ENCODE measurements at places on chromosomes 5 and 9.

DNA sequence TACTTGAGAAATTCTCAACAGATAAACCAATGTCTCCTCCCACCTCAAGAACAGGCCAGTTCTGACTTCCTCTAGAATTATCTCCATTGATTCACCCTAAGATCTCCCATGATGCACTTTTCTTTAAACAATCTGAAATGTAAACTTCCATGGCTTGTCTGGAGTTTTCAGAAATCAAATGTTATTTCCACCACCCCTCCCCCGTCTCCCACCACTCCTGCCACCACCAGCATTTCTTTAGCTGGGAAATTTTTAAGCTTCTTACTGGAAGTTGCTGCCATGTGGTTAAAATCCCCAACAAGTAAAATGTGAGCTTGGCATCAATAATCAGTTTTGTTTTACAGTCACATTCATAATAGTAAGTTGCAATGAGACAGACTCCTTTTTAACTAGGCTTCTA is 32.8 kb upstream of the BASP1 start:
- no peak for DNase-seq

- no peak for DNase-seq
These were observed 8.4 kb downstream of the LHX3 start for GRCh38 chr9:136196404-136197083.

DNA sequence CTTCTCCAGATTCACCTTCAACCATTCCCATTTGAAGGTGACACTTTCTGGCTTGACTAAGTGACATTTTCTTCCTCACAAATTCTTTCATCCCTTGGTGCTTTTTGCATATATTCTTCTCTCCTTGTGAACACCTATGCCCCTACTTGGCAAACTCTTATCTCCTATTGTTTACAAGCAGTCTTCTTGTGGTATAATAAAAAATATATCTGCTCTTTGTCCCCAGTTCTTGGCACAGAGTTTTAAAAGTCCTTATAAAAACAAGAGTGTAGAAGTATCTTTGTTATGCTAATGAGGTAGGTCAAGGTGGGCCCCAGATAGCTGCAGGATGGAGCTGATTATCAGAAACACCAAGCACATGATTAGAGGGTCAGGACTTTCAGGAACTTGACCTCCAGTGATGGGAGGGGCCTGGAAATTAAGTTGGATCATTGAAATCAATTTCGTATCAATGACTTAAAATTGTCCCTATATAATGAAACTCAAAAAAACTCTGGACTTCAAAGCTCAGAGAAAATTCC is 38.0 kb downstream of the TMEM161B start:
- no peak for DNase-seq

DNA sequence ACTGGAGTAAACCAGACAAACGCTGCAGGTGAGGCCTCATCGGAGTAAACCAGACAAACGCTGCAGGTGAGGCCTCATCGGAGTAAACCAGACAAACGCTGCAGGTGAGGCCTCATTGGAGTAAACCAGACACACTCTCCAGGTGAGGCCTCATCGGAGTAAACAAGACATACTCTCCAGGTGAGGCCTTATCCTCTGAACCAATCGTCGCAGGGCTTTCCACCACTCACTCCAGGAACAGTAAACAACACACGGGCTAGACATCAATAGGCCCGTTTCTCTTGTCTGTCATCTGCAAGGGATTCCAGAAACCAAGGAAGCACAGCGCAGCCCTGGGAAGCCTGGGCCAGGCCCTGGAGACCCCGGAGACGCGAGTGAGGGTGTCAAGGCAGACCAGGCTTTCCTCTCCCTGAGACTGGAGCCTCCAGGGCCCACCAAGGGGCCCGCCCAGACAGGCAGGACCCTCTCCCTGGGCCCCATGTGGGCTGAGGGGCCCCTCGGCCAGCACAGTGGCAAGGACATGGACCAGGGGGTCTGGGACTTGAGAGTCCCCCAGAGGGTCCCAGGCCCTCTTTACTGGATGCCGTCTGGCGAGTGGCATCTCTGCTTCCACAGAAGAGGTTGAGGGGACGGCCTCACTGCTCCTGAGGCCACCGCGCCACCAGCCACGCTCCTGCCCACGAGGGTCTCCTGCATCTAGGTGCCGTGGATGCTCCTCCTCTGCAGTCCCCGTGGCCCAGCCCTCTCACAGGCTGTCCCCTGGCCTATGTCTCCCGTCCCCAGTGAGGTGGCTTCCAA is 26.4 kb upstream of the NSMF start:
- DNase-seq = no peak

DNA sequence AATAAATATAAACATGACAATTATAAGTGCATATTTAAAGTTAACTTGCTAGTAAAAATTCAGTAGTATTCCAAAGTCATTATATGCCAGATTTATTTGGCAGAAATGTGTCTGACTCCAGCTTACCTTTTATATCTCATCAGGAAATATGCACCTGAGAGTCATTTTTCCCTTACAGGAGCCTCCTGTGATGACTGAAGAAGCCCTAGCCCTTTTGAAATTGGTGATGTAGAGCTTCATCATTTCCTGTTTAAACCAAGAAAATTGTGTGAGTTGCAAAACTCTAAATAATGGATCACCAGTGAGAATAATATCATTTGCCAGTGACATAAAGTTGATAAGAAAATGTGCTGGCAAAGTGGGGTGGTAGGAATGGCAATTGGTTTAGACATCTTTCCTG is 42.1 kb upstream of the CTNND2 start:
- DNase-seq = no peak

- no peak for DNase-seq
These were observed 15.1 kb downstream of the AUH start for GRCh38 chr9:91346644-91347043.

- no peak for DNase-seq
These were observed 150.1 kb upstream of the SLC27A6 start for GRCh38 chr5:128815201-128815600.

DNA sequence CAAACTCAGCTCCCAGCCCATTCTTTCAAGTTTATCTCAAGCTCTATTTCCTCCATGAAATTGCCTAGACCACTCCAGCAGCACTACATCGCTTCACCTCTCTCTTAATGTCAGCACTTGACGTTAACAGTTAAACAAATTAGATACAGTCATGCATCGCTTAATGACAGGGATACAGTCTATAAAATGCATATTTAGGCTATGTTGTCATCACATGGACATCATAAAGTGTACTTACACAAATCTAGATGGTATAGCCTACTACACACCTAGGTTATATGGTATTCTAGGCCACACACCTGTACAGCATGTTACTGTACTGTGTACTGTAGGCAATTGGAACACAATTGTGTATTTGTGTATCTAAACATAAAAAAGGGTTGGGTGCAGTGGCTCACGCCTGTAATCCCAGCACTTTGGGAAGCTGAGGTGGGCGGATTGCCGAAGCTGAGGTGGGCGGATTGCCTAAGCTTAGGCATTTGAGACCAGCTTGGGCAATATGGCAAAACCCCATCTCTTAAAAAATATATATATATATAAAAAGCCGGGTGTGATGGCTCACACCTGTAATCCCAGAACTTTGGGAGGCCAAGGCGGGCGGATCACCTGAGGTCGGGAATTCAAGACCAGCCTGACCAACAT is 13.4 kb upstream of the PCSK5 start:
- no peak for DNase-seq

GRCh38 chr5:141488591-141489561 is at the start of gene PCDHGC5:
TSS of gene PCDHGC5 (plus strand) at chr5:141489081. CDS start at chr5:141489241, 160 bp downstream.
- no peak for DNase-seq

GRCh38 chr5:136033234-136033633 is 4.4 kb downstream of the TGFBI start:
- no peak for DNase-seq

DNA sequence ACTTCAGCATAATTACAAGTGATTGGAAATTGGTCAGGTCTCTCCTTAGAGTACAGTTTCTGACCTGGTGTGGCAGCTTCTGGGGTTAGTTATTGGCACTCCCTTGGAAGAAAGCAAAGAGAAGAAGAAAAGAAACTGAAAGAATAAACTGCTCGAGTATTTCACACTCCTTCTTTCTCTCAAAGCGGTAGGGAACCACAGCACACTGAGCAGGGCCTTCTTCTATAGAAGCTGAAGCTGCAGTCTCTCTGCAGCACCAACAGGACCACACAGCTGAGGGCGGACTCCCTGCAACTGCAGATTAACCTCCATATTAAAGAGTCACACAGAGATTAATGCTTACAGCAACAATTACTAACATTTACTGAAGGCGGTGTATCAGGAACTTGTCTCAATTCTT is 152.0 kb downstream of the TRPM6 start:
- no peak for DNase-seq

GRCh38 chr5:21613971-21614488 is 1239.1 kb downstream of the CDH12 start:
- DNase-seq = no peak

Data from brain pericyte (primary cell).